Common myeloid progenitor, CD34-positive (primary cell): ENCODE measurements at places on chromosomes 13 and 19.

GRCh38 chr13:107097916-107098315 is 530.0 kb upstream of the ARGLU1 start:
- H3K27me3 ChIP-seq, result no peaks in the 10 kb centered on the region
- H3K4me1 ChIP-seq, result no peaks in the 10 kb centered on the region
- H3K36me3 ChIP-seq, result no peaks in the 10 kb centered on the region
- no peak overlapping the region for H3K27ac ChIP-seq

GRCh38 chr13:49132479-49133002 is 87.6 kb upstream of the MLNR start:
- no peak overlapping the region for H3K4me3 ChIP-seq
- no peak overlapping the region for H3K27ac ChIP-seq
- peaks cover 25% of the 10 kb centered on the region for H3K36me3 ChIP-seq
- H3K4me1 ChIP-seq, result no peaks in the 10 kb centered on the region

DNA sequence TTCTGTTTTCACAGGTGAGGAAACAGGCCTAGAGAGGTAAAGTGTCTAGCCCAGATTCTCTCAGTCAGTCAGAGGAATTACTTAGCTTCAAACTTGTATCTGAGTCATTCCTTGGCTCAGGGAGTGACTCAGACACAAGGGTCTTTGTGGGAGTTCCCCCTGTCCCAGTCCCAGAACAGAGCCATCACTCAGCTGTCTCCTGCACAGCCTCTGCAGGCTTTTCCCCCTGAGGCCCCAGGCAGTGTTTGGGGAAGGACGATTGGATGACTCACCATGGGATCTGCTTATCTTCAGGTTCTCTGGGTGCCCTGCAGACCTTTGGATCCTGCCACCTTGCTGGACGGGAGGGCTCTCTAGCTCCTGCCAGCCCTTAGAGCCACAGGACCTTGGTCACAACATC is 13.2 kb downstream of the ZNF793 start:
- peaks cover 69% of the 10 kb centered on the region for H3K36me3 ChIP-seq
- H3K4me1 ChIP-seq, result no peaks in the 10 kb centered on the region
- no peak for DNase-seq
- H3K4me3 ChIP-seq, result no peak overlapping the region
- H3K27ac ChIP-seq, result no peak overlapping the region

DNA sequence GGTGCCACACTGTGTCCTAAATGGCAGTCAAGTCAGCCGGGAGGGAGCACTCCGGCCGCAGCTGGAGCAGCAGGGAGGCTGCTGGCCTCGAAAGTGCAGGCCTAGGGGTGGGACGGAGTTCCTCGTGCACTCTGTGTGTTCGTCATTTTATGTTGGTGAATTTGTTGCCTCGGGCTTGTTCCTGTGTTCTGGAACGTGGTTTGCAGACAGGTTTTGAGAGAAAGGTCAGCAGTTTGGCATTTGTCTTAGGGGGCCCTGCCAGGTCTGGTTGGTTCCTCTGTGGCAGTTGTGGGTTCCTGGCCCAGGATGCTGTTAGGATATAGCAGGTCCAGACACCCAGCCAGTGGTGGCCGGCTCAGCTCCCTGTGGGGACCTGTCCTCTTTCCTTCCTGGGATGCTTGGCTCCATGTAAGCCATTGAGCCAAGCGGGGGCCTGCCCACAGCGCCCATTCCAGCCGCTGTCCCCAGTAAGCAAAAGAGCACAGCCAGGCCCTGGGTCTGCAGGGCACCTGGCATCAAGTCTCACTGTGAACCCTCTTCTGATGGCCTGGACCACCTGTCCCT is 30.0 kb downstream of the MPHOSPH8 start:
- H3K27me3 ChIP-seq, result no peaks in the 10 kb centered on the region
- no peaks in the 10 kb centered on the region for H3K4me1 ChIP-seq
- peaks cover 81% of the 10 kb centered on the region for H3K36me3 ChIP-seq
- no peak for DNase-seq

- H3K36me3 ChIP-seq, result peaks cover 5% of the 10 kb centered on the region
- no peak for DNase-seq
- no peak overlapping the region for H3K4me3 ChIP-seq
- no peak overlapping the region for H3K27ac ChIP-seq
- H3K4me1 ChIP-seq, result peaks cover 19% of the 10 kb centered on the region
- no peaks in the 10 kb centered on the region for H3K27me3 ChIP-seq
Measured at GRCh38 chr19:46977548-46977947, 42.1 kb upstream of the NPAS1 start.

DNA sequence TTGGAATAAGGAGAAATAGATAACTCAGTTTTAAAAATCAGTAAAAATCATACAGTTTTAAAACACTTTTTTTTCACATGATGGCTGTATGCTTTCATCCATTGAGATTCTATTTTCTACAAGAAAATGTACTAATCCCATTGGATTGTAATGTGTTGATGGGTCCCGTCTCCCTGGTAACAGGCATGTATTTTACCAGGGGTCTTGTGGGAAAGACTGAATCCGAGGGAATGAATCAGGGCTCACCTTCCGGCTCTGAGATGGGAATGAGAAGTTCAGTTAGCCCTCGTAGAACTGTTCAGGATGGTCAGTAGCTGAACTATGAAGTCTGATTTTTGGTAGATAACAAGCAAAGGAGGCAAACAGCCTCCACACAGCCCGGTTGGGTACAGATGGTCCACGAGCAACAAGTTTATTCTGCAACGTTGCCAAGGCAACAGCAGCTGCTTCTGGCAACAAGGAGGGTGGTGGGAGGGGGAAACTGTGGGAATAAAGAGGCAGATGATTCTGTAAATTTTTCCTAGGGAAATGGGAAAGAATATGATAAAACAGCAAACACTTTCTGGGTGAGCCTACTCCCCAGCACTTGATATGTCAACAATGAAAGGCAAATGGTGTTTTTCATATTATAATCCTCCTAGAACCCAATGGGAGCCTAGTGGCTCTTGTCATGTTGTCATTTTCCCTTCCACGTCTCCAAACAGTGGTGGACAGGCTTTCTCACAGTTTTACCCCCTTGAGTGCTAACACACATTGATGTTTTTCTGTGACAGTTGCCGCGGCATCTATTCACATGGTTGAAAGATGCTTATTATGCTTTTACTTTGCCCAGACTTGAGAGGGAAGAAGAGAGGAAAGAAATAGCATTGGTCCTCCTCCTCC is 12.4 kb upstream of the SIAH3 start:
- no peak overlapping the region for H3K4me3 ChIP-seq
- H3K27me3 ChIP-seq, result peaks cover 4% of the 10 kb centered on the region
- H3K27ac ChIP-seq, result no peak overlapping the region
- H3K36me3 ChIP-seq, result no peaks in the 10 kb centered on the region

- no peak overlapping the region for H3K27ac ChIP-seq
- no peaks in the 10 kb centered on the region for H3K36me3 ChIP-seq
- no peaks in the 10 kb centered on the region for H3K27me3 ChIP-seq
- H3K4me1 ChIP-seq, result no peaks in the 10 kb centered on the region
- no peak for DNase-seq
- no peak overlapping the region for H3K4me3 ChIP-seq
Measured at GRCh38 chr19:30178721-30179402, 193.3 kb upstream of the ZNF536 start.

DNA sequence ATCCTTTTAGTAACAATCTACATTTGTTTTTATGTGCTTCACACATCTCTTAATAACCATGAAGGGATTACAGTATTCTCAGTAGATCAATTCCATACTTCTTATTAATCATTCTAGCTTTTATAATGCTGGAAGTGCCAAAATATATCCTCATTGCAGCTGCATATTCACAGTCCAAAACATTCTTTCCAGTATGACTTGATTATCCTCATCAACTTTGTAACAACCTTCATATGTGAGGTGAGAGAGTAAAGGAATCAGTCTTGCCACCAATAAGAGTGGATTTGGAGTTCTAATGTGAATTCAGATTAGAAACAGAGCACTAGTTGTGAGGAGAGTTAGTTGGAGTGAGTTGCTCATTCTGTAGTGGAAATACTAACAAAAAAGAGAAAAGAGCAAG is 208.0 kb upstream of the SPRY2 start:
- H3K4me1 ChIP-seq, result peaks cover 5% of the 10 kb centered on the region
- DNase-seq, result no peak
- H3K4me3 ChIP-seq, result no peak overlapping the region
- no peaks in the 10 kb centered on the region for H3K27me3 ChIP-seq
- no peak overlapping the region for H3K27ac ChIP-seq
- H3K36me3 ChIP-seq, result no peaks in the 10 kb centered on the region

GRCh38 chr19:55253842-55254624 is 4.8 kb downstream of the PPP6R1 start:
- peak overlapping the region; percentile 95 for H3K27ac ChIP-seq
- H3K4me1 ChIP-seq, result peaks cover 85% of the 10 kb centered on the region
- no peaks in the 10 kb centered on the region for H3K27me3 ChIP-seq
- peak; percentile 88 for DNase-seq
- H3K36me3 ChIP-seq, result peaks cover 24% of the 10 kb centered on the region

DNA sequence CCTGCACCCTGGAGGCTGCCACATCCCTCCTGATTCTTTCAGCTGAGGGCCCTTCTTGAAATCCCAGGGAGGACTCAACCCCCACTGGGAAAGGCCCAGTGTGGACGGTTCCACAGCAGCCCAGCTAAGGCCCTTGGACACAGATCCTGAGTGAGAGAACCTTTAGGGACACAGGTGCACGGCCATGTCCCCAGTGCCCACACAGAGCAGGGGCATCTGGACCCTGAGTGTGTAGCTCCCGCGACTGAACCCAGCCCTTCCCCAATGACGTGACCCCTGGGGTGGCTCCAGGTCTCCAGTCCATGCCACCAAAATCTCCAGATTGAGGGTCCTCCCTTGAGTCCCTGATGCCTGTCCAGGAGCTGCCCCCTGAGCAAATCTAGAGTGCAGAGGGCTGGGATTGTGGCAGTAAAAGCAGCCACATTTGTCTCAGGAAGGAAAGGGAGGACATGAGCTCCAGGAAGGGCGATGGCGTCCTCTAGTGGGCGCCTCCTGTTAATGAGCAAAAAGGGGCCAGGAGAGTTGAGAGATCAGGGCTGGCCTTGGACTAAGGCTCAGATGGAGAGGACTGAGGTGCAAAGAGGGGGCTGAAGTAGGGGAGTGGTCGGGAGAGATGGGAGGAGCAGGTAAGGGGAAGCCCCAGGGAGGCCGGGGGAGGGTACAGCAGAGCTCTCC is 6.9 kb upstream of the CEACAM5 start:
- peaks cover 15% of the 10 kb centered on the region for H3K4me1 ChIP-seq
- H3K27me3 ChIP-seq, result no peaks in the 10 kb centered on the region
- H3K27ac ChIP-seq, result no peak overlapping the region
- no peak for DNase-seq

- H3K36me3 ChIP-seq, result no peaks in the 10 kb centered on the region
- H3K4me3 ChIP-seq, result no peak overlapping the region
- H3K27me3 ChIP-seq, result no peaks in the 10 kb centered on the region
- H3K27ac ChIP-seq, result no peak overlapping the region
- peak; percentile 62 for DNase-seq
- no peaks in the 10 kb centered on the region for H3K4me1 ChIP-seq
Measured at GRCh38 chr13:36858290-36858689, 39.3 kb downstream of the RFXAP start.

DNA sequence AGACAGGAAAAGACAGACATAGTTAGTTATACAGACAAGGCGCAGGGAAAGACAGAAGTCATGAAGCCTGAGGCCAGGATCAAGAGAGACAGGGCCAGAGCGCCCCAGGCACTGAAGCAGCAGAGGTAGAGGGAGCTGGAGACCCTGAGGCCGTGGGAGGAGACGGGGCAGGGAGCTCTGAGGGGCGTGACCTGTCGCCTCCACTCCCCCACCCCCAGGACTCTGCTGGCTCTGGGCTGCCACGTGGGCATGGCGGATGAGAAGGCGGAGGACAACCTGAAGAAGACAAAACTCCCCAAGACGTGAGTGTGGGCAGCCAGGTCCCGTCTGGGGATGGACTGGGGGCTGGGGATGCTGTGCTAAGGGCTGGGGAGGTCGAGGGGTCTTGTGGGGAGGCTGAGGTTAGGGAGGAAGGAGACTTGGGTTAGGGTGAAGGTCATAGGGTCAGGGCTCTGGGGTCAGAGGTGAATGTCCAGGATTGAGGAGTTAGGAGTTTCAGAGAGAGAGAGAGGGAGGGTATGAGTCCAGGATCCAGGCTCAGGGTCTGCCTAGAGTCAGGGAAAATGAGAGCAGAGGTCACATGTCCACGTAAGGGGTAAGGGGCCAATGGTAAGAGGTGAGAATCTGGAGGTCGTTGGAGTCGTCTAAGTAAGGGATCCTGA is 31.1 kb downstream of the RYR1 start:
- H3K4me3 ChIP-seq, result no peak overlapping the region
- peaks cover 1% of the 10 kb centered on the region for H3K27me3 ChIP-seq
- H3K36me3 ChIP-seq, result no peaks in the 10 kb centered on the region
- no peaks in the 10 kb centered on the region for H3K4me1 ChIP-seq
- no peak for DNase-seq
- H3K27ac ChIP-seq, result no peak overlapping the region

- DNase-seq, result no peak
- no peaks in the 10 kb centered on the region for H3K4me1 ChIP-seq
- peaks cover 85% of the 10 kb centered on the region for H3K27me3 ChIP-seq
- no peaks in the 10 kb centered on the region for H3K36me3 ChIP-seq
- no peak overlapping the region for H3K27ac ChIP-seq
Measured at GRCh38 chr13:110396476-110396875, 89.4 kb downstream of the COL4A2 start.

- DNase-seq, result peak; percentile 29
- no peak overlapping the region for H3K27ac ChIP-seq
- no peak overlapping the region for H3K4me3 ChIP-seq
- H3K36me3 ChIP-seq, result no peaks in the 10 kb centered on the region
- H3K4me1 ChIP-seq, result peaks cover 7% of the 10 kb centered on the region
- peaks cover 66% of the 10 kb centered on the region for H3K27me3 ChIP-seq
Measured at GRCh38 chr19:41920882-41921576, 7.2 kb downstream of the ERFL start.

GRCh38 chr13:90640976-90641375 is 706.5 kb upstream of the MIR17HG start:
- H3K36me3 ChIP-seq, result no peaks in the 10 kb centered on the region
- H3K4me3 ChIP-seq, result no peak overlapping the region

- no peaks in the 10 kb centered on the region for H3K36me3 ChIP-seq
- no peak for DNase-seq
- no peaks in the 10 kb centered on the region for H3K27me3 ChIP-seq
- no peak overlapping the region for H3K27ac ChIP-seq
- H3K4me1 ChIP-seq, result no peaks in the 10 kb centered on the region
- no peak overlapping the region for H3K4me3 ChIP-seq
Measured at GRCh38 chr13:43269037-43269481, 245.7 kb downstream of the DNAJC15 start.

DNA sequence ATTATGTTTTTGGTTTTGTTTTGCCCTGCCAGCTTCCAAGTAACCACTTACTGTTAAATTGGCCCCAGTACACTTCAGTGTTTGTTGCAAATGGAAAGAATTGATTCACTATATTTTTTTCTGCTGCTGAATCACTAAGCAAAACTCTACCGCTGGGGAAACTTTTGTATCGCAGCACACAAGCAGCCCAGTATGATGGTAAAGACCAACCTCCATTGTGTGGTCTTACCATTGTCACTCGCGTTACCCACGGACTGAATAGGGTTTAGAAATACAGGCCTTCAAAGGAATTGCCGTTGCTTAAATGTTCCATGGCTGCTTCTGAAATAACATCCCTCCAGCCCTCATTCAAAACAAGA is 7.9 kb downstream of the SPATA13 start:
- peaks cover 2% of the 10 kb centered on the region for H3K27me3 ChIP-seq
- no peaks in the 10 kb centered on the region for H3K4me1 ChIP-seq
- no peak overlapping the region for H3K27ac ChIP-seq
- no peak for DNase-seq
- H3K4me3 ChIP-seq, result no peak overlapping the region

GRCh38 chr13:62320129-62321108 is 904.8 kb upstream of the PCDH20 start:
- H3K27me3 ChIP-seq, result no peaks in the 10 kb centered on the region
- H3K27ac ChIP-seq, result no peak overlapping the region
- peak; percentile 24 for DNase-seq
- H3K4me1 ChIP-seq, result no peaks in the 10 kb centered on the region
- no peaks in the 10 kb centered on the region for H3K36me3 ChIP-seq

GRCh38 chr19:3140667-3141038 is 4.8 kb downstream of the GNA15 start:
- peak overlapping the region; percentile 39 for H3K4me3 ChIP-seq
- peak overlapping the region; percentile 3 for H3K27ac ChIP-seq
- H3K27me3 ChIP-seq, result no peaks in the 10 kb centered on the region
- DNase-seq, result peak; percentile 65
